NCI-H1694 treated with DMSO at 0.1 percent for 48 hours (cell line): ENCODE measurements at places on chromosomes 7 and 10.

DNA sequence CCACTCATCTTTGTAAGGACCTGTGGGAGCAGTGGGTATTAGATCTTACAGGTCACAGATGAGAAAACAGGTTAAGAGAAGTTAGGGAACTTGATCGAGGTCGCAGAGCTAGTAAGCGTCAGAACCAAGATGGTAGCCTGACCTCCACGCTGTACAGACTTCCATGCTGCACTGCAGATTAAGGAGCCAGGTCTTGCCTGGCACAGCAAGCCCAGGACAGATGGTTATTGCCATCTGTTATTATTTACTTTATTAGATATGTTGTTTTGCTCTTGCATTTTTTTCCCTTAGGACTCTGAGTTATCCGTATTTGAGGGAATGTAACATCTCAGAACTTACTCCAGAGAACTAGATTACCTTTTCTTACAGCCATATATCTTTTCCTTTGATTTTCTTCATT is 147.2 kb downstream of the NSUN6 start:
- peak; percentile 51 for DNase-seq

GRCh38 chr10:72164617-72165016 is 51.2 kb upstream of the ANAPC16 start:
- DNase-seq, result no peak

DNA sequence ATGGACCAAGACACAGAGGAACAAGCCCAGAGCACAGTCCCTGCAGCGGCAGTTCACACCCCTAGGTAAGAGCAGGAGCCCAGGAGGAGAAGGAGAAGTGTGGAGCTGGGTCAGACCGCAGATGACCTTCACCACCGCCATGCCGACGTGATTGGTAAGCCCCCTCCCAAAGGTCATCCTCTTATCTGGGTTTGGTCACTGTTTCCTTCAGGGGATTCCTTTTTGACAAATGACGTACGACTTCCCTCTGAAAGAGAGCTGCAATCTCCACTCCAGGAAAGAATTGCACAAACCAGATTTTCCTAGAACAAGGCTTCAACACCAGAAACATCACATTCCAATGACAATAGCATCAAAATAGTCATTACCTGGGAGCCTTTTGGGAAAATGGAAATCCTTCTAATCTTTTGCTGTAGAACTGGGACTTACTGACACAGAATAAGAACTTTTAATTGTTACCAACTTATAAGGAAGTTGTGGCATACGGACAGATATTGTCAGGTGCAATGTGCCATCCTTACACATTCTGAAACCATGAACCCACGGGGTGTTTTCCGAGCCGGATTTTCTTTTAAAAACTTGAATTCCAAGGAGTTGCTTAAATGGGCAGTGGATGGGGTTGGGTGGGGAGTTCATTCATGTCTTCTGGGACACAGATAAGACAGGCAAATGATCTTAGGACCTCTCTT is 20.8 kb upstream of the ADAM12 start:
- no peak for DNase-seq

DNA sequence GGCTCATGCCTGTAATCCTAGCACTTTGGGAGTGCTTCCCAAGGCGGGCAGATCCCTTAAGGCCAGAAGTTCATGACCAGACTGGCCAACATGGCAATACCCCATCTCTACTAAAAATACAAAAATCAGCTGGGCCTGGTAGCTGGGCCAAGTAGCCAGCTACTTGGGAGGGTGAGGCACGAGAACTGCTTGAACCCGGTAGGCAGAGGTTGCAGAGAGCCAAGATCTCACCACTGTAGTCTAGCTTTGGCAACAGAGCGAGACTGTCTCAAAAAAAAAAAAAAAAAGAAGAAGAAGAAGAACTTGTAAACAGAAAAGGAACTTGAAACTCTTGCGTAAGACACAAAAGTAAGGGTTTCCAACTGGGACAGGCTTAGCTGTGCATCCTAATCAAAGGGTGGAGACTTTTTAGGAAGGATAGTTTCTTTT is 5.6 kb upstream of the IFIT2 start:
- no peak for DNase-seq

- no peak for DNase-seq
Measured at GRCh38 chr7:21261627-21262594, 166.0 kb upstream of the SP4 start.
